ENCODE measurements at places on chromosomes 16 and 17. TPM values are rescaled to one million over a fixed set of nuclear protein-coding genes. Genes with fewer than 3 reads are reported as not detected.

DNA sequence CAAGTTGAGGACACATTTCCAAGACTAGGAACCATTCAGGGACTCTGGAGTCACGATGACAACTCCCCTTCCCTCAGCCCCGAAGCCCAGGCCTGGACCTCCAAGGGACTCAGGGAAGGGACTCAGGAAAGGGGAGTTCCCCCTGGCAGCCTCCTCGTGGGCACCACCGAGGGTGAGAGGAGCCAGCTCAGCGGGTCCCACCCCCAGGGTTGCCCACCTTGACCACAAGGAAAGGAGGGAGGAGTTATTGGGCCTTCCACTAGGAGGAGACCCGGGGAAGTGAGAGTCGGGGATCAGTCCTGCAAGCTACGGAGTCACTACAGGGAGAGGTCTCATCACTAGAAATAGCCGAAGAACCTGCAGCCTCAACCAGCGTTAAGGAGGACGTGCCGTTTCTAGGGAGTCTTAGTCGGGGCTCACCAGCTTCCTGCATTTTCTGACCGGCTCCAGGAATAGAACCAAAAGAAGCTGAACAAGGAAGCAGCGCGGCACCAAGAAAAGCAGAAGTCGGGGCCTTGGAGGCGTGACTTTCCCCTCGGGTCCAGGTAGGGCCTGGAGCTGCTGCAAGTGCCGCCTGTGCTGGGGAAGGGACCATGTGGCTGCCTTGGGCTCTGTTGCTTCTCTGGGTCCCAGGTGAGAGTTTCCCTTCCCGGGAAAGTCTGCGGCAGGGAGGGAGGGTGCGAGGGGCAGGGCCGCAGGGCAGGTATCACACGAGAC lies at the start of gene CD300A:
Gene CD300A, plus strand, starts transcription at position 524 of the 717 bp plus-strand sequence. Its CDS starts 70 bp downstream, at position 594.
- H3K4me3 ChIP-seq, result no peak within 1 kb of the TSS
- no peak within 1 kb of the TSS for H3K27ac ChIP-seq
- no peaks in the 10 kb centered on the region for H3K27me3 ChIP-seq
- no peaks in the 10 kb centered on the region for H3K4me1 ChIP-seq
- H3K36me3 ChIP-seq, result no peaks in the 10 kb centered on the region

GRCh38 chr16:89491238-89491869 lies 993 bp upstream of the ANKRD11 start:
- H3K27me3 ChIP-seq, result no peaks in the 10 kb centered on the region
- peak overlapping the region; percentile 90 for H3K27ac ChIP-seq
- peak overlapping the region; percentile 82 for H3K4me3 ChIP-seq
- peaks cover 15% of the 10 kb centered on the region for H3K4me1 ChIP-seq

- H3K27me3 ChIP-seq, result no peaks in the 10 kb centered on the region
- H3K36me3 ChIP-seq, result no peaks in the 10 kb centered on the region
- DNase-seq, result no peak
- no peak overlapping the region for H3K4me3 ChIP-seq
Measured at GRCh38 chr16:72285728-72286127, 113.8 kb upstream of the PMFBP1 start.

GRCh38 chr16:4548124-4548523 lies 8.0 kb upstream of the C16orf96 start:
- no peak overlapping the region for H3K27ac ChIP-seq
- no peaks in the 10 kb centered on the region for H3K4me1 ChIP-seq
- H3K4me3 ChIP-seq, result no peak overlapping the region
- H3K36me3 ChIP-seq, result no peaks in the 10 kb centered on the region

DNA sequence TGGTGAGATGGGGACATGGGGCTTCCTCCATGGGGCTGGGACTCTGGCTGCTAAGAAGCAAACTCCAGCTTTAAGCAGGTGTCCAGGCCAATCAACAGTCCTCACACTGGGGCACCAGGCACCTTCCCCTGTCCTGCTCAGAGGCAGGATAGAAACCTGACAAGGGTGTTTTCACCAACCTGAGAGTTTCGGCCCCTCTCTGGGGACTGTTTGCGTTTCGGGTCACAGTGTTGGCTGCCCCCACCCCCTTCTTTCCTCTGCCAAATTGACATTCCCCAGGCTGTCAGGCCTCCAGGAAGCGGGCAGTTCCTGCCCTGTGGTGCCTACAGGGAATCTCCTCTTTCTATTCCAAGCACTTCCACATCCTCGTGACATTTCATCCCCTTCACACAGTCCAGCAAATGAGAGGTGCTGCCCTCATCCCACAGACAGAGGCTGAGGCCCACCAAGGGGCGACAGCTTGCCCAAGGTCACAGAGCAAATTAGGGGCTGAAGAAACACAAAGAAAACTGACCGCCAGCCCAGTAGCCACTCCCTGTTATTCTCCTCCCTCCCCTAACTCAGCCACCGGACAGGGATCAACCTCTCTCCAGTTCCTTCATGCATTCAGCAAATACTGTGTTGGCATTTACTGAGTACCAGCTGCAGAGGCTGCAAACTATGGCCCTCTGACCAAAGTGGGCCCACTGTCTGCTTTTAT lies 38.0 kb downstream of the MMP15 start:
- no peaks in the 10 kb centered on the region for H3K36me3 ChIP-seq
- H3K27me3 ChIP-seq, result no peaks in the 10 kb centered on the region
- no peak overlapping the region for H3K27ac ChIP-seq
- no peak for DNase-seq

DNA sequence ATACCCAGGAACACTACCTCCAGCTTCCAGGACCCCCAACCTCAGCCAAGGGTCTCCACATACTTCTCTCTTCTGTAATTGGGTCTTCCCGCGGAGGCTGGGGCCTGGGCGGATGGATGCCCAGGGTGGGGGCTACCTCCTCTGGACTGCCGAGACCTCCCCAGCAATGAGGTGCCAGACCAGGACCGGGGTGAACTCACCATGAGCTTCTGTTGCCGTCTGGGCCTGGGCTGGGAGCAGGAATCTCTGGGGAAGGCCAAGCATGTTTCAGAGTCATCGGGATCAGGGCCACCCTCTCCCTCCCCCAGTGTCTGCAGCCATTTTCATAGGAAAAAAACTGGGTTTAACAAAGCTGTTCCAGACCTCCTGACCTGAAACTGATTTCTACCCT lies 10.3 kb upstream of the BAHCC1 start:
- peak overlapping the region; percentile 91 for H3K27ac ChIP-seq
- no peak overlapping the region for H3K4me3 ChIP-seq
- peaks cover 41% of the 10 kb centered on the region for H3K4me1 ChIP-seq
- DNase-seq, result no peak
- H3K36me3 ChIP-seq, result no peaks in the 10 kb centered on the region

- H3K36me3 ChIP-seq, result no peaks in the 10 kb centered on the region
- H3K27me3 ChIP-seq, result no peaks in the 10 kb centered on the region
- no peak overlapping the region for H3K27ac ChIP-seq
- no peak for DNase-seq
- no peak overlapping the region for H3K4me3 ChIP-seq
Measured at GRCh38 chr16:54817940-54818574, 112.6 kb upstream of the IRX5 start.

- H3K36me3 ChIP-seq, result no peaks in the 10 kb centered on the region
- DNase-seq, result no peak
- no peaks in the 10 kb centered on the region for H3K27me3 ChIP-seq
- H3K4me1 ChIP-seq, result no peaks in the 10 kb centered on the region
Measured at GRCh38 chr17:14871921-14872320, 393.2 kb downstream of the PMP22 start.

KCTD19 gene
- total RNA-seq, result 0.62 TPM

EME1 gene
- 15.3 TPM for total RNA-seq
